ENCODE measurements at places on chromosomes 7 and 10.

DNA sequence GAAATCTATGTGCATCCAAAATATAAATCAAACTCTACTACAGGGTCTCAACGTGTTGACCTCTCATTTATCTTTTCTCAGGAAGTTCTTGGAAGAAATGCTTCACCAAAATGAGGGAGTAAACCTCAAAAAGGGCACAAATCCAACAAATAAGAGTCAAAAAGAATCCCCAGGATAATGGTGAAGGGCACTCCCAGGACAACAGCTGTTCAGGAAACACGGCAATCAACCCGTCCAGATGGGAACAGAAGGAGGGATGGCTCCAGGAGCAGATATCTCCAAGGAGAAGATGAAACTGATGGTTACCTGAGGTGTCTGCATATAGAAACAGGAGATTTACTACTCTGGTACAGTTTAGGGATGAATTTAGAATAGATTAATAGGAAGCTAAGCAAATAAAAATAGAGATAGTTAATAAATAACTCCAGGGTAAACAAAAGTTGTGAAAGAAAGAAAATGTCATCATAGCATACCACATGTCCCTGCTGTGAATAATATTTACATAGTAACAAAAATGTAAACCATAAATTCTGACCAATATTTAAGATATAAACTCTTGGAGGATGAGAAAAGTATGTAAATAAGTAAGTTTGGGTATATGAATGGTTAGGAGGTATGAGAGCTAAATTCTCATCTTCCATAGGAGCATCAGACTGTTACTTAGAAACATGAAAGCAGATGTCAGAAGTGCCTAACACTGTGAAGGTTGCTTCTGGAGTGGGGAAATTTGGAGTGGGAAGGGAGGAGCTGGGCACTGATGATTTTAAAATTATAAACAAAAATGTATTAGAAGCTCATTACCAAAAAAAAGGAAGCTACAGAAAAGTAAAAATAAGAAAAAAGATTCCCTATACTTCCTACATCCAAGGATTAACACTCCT, 237.5 kb upstream of the HPS1 start:
- no peak for DNase-seq

DNA sequence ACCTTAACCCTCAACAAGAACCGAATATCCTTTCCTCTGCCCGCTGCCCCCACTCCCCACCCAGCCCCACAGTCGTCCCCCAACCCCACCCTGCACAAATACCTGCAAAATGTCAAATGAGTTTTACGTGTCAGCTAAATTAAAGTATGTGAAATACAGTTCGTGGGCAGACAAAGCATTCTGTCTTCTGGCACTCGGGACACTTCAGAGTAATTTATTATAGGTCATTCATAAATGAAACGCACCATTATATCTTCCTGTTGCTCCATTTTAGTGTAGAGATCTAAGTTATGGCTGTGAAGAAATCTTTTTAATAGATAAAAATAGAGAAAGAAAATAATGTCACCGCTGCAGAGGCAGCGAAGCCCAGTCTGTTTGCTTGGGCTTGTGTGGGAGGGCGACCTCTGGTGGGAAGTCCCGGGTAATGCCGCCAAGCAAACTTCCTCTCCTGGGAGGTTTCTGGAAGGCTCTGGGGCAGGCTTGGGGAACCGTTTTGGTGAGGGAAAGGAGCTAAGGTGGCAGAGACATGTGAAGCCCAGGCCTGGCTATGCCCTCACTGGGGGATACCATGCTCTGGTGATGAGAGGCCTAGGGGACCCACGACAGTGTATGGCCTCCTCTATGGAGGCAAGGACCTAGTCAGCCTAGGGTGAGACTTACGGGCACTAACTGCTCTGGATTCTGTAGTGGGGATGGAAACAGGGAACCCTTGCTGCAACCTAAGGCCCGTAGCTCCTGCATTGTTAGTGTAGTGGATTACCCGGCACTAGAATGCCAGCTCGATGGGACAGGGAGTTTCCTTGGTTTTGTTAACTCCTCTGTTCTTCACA, 604.9 kb downstream of the LRMDA start:
- peak; percentile 49 for DNase-seq

GRCh38 chr10:129761981-129762956, 201.8 kb downstream of the EBF3 start:
- DNase-seq = no peak

- no peak for DNase-seq
Observed at GRCh38 chr10:1209355-1209979, 153.3 kb downstream of the WDR37 start.

DNA sequence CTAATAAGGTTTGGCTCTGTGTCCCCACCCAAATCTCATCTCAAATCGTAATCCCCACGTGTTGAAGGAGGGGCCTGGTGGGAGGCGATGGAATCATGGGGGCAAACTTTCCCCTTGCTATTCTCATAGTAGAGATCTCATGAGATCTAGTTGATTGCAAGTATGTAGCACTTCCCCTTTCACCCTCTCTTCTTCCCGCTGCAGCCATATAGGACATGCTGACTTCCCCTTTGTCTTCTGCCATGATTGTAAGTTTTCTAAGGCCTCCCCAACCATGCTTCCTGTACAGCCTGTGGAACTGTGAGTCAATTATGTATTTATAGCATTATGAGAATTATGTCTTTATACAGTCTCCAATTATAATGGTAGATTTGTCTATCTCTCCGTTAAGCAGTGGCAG, 594.5 kb downstream of the ACTR3B start:
- no peak for DNase-seq

GRCh38 chr10:15322356-15322755, 48.7 kb downstream of the FAM171A1 start:
- DNase-seq = no peak

GRCh38 chr10:72038458-72039001, 49.8 kb downstream of the SPOCK2 start:
- DNase-seq = no peak

DNA sequence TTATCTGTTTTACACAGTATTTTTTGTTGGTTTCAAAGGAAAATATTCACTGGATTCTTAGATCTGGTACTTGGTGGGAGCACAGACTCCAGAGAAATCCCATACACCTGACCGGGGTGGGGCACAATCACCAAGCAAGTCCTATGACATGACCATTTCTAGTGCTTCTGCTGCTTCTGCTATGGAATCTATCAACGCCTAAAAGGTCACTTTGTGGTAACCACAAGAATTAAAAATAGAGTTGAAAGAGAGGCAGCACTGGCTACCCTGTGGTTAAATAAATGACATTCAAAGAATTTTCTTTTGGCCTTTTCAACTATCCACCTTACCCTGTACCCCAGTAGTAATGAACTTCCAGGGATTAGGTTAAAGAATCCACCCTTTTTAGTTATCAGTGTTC, 329.9 kb upstream of the VWC2 start:
- DNase-seq = no peak

GRCh38 chr10:69222157-69223027, 2.3 kb downstream of the HKDC1 start:
- no peak for DNase-seq

GRCh38 chr7:38198366-38198765, 20.3 kb downstream of the STARD3NL start:
- DNase-seq = no peak

- DNase-seq = no peak
Observed at GRCh38 chr7:2231992-2232765, 566 bp downstream of the MAD1L1 start.

GRCh38 chr7:11346302-11346701, 372.6 kb downstream of the PHF14 start:
- DNase-seq = no peak
